ENCODE measurements at places on chromosomes 2 and 18.

- no peak for DNase-seq
Measured at GRCh38 chr2:30786923-30787685, 20.1 kb downstream of the CAPN13 start.

- DNase-seq = no peak
Measured at GRCh38 chr2:128317181-128317898, 1.3 kb downstream of the HS6ST1 start.

- DNase-seq = no peak
Measured at GRCh38 chr18:3848316-3848715, 398.3 kb downstream of the TGIF1 start.

- DNase-seq = no peak
Measured at GRCh38 chr18:59763541-59764136, 66.4 kb upstream of the CCBE1 start.

GRCh38 chr2:220127876-220128275 lies 500.4 kb downstream of the SLC4A3 start:
- no peak for DNase-seq

GRCh38 chr2:63049970-63050333 lies 678 bp upstream of the OTX1 start:
- no peak for DNase-seq

DNA sequence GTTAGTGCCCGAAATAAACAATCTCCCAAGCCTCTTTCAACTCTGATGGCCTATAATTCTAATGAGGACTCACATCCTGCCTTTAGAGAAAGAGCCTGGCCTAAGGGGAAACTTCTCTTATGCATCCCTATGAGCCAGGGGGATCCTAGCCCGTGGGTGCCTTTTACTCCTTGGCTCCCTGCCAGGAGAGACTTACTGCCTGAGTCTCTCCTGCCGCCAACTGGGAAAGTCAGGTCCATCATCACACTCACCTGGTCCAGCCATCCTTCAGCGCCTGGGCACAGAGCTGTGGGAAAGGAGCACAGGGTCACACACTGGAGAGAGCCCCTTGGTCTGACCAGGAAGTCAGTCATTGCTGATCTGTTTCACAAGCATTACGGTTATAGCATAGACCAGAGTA lies 24.1 kb downstream of the ENOSF1 start:
- no peak for DNase-seq

DNA sequence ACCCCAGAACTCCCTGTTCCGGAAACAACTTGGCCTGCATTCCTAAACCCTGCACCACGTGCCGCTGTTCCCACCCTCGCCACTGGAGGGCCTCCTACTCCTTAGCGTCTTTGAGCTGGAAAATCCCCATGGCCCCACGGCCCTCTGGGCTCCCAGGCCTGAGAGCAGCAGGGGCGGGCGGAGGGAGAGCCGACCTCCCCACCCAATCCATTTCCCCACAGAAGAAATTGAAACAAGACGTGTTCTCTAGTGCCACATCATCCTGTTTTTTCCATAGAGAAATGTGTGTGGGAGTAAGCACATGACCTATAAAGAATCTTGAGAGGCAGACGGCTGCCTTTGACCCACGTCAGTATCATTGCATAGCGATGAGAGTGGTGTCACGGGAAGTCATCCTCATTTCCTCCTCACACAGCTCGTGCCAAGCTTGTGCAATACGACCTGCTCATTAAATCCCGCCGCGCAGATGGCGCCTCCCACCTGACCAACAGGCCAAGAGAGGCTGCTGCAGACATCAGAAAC lies 79.2 kb downstream of the LAMA1 start:
- no peak for DNase-seq

DNA sequence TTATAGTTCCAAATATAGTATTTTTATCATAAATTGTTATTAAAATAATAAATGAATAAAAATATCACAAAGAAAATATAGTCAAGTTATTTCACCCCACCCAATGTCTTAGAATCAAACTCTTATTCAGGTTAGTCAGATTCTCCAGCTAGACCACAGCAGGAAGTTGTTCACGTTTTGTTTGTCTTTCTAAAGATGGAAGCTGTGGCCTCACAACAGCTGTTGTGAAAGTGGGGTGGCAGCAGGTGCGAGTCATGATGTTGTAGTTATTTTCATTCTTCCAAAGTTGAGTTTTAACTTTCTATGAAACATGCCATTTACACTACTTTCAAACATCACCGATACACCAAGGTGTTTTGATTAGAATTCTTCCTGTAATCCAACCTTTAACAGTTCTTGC lies 272.9 kb downstream of the SLC8A1 start:
- no peak for DNase-seq

GRCh38 chr2:161388146-161388779 lies 27.8 kb upstream of the TBR1 start:
- DNase-seq = no peak

GRCh38 chr2:121160366-121160765 lies 124.6 kb downstream of the TFCP2L1 start:
- no peak for DNase-seq

DNA sequence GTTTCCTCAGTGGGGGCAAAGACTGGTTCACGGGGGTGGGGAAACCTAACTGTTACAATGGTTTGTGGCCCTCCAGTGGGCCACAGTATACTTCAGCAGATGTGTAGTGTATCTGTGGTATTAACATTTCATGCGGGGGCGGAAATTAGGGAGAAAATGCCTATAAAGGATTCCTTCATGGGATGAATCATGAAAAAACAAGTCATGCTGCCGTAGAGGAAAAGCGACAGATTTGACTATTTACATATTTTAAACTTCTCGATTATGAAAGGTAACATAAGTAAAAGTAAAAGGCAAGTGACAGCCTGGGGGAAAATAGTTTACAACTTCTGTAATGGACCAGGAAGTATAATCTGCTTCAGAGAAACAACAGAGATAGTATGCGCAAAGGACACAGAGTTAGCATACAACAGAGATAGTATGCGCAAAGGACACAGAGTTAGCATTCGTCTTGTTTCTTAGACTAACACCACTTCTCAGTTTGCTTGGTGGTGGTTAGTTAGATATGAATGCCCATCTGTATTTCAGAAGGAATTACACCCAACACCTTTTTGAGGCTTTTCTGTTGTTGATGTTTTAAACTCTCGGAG lies 41.1 kb downstream of the MRPS9 start:
- no peak for DNase-seq

All from T-helper 2 cell (primary cell).